CD14-positive monocyte (primary cell): ENCODE measurements at places on chromosomes 6 and 20.
A peak's percentile ranks its signal among the peaks of the same experiment; 100 is the strongest.

DNA sequence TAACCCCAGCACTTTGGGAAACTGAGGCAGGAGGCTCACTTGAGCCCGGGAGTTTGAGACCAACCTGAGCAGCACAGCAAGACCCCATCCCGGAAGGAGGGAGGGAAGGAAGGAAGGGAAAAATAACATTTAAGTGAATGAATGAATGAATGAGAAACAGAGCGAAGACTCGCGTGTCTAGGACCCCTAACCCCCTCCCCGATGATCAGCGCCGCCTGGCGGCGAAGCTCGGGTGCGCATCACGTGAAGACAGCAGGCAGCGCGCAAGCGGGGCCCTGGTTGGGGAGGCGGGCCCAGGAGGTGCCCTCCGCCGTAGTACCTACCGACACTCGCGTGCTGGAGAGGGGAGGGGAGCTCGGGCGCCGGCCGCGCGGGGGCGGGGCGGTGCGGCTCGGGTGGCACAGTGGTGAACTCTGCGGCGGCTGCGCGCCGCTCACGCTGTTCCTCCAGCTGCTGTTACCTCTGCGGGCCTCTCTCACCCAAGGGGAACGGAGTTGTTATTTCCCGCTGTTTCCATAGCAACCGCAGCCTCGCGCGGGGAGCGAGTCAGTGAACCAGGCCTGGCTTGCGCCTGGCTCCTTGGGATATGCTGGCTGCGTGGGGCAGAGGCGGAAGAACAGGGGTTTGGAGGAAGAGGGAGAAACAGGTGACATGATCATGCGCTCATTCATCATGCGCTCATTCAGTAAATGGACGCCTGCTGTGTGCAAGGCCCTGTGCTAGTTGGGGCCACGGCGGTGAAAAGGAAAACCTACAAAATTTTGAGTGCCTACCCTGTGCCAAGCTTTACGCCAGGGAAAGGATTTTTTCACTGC, 2.0 kb upstream of the DCDC2 start:
- peak; percentile 78 for DNase-seq

DNA sequence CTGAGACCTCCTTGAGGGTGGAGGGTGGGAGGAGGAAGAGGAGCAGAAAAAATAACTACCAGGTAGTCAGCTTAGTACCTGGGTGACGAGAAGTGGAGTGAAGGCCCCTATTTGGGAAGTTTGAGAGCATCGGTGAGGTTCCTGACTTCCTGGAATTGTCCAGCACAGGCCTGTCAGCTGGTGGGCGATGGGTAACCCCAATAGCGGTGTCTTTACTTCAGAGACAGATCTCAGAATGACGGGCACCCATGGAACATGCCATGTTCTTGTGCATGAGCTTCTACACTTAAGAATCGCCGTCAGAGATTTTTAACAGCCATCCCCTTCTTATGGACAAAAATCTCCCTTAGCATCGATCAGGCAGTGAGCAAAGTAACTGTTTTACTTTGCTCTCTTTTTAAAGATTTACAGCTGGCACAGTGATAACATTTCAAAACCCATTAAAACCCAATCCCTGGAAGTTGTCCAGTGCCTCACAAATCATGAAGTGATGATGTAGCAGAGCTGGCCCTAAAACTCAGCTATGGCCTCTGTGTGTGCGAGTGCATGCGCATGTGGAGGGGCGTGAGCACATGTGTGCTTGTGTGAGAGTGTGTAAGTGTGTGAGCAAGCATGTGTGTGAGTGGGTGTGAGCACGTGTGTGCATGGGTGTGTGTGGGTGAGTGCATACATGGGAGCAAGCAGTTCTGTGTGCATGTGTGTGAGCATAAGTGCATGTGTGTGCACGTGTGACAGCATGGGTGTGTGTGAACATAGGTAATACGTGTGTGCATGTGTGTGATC, 85.2 kb downstream of the DLL1 start:
- DNase-seq, result no peak

DNA sequence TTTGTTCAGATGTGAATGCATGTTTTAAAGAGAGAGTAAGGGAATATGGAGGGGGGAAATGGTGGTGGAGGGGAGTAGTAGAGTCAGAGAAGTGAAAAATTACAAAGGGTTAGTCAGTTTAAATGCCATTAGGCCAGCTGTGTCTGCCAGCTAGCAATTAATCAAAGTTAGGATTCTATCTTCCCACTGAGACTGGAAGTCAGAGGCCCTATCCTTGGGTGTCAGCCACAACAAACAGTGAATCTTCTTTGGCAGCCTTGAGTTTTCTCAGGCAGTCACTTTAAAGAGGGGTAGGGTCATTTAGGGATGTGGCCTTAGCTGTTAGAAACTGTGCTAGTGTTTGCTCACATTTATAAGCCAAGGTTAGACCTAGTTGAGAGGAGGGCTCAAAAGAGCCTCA, 120.5 kb upstream of the BTBD3 start:
- DNase-seq, result no peak

DNA sequence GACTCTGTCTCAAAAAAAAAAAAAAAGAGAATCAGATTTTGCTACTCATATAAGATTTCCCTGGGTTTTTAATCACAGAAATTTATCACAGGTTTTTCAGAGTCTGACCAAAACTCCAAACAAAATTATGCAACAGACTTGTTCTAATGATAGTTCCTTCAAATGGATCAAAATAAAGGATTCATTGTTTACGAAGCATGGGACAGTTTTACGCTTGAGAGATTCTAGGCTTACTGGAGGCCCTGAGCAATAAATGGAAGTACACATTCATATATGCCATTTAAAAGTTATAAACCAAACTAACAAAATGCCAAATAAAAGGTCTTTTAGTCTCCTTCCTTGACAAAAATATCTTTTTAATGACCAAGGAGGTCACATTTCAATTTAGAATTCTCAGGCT, 245.1 kb upstream of the KCNQ5 start:
- DNase-seq, result no peak

GRCh38 chr20:37956107-37956585, 53.2 kb downstream of the VSTM2L start:
- no peak for DNase-seq

- no peak for DNase-seq
Measured at GRCh38 chr6:143698759-143699429, 21.1 kb downstream of the PHACTR2 start.
